Breast epithelium (tissue), 4 donors: ENCODE measurements at places on chromosomes 7 and 10. TPM values are rescaled to one million over a fixed set of nuclear protein-coding genes. Genes with fewer than 3 reads are reported as not detected.

DNA sequence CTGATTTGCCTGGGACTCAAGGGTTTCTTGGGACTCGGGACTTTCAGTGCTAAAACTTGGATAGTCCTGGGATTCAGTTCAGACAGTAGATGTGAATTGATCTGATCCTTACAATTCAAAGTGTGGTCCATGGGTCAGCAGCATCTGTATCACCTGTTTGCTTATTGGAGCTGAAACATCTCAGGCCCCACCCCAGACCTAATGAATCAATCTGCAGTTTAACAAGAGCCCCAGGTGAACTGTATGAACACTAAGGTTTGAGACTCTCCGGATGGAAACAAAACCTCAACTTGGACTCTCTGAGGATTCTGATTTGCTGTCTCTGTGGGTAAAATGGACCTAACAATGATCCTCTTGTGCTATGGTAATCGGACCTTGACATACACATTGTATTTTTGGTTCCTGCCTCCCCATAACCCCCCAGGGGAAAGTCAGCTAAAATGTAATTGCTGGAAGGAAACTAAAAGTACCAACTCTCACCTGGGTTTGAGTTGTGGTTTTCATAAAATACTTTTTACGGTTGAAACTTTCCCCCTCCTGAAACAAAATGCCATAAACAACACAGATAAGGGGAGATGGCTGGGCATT lies 11.7 kb downstream of the CYP26A1 start:
- no peak overlapping the region for H3K4me3 ChIP-seq
- peaks cover 4% of the 10 kb centered on the region for H3K27me3 ChIP-seq
- no peaks in the 10 kb centered on the region for H3K36me3 ChIP-seq
- H3K27ac ChIP-seq = no peak overlapping the region
- no peak for DNase-seq

GRCh38 chr10:122172361-122173008 lies 98.6 kb upstream of the BTBD16 start:
- peak overlapping the region; percentile 37 for H3K27ac ChIP-seq
- H3K27me3 ChIP-seq = no peaks in the 10 kb centered on the region
- H3K4me1 ChIP-seq = no peaks in the 10 kb centered on the region

OR2A42 gene
- under 0.01 TPM for total RNA-seq

- no peak overlapping the region for H3K4me3 ChIP-seq
- H3K36me3 ChIP-seq = no peaks in the 10 kb centered on the region
- DNase-seq = no peak
- H3K27me3 ChIP-seq = no peaks in the 10 kb centered on the region
- H3K27ac ChIP-seq = no peak overlapping the region
These were observed 98.8 kb upstream of the AGR3 start for GRCh38 chr7:16980539-16980938.

- DNase-seq = no peak
- no peak overlapping the region for H3K4me3 ChIP-seq
- no peaks in the 10 kb centered on the region for H3K36me3 ChIP-seq
- H3K4me1 ChIP-seq = no peaks in the 10 kb centered on the region
These were observed 8.2 kb downstream of the COL26A1 start for GRCh38 chr7:101370836-101371235.
